HFFc6 (cell line): ENCODE measurements at places on chromosomes 7 and 10. TPM values are rescaled to one million over a fixed set of nuclear protein-coding genes. Genes with fewer than 3 reads are reported as not detected.
A peak's percentile ranks its signal among the peaks of the same experiment; 100 is the strongest.

GRCh38 chr7:53095731-53096501 lies 60.5 kb downstream of the POM121L12 start:
- no peak for DNase-seq

DNA sequence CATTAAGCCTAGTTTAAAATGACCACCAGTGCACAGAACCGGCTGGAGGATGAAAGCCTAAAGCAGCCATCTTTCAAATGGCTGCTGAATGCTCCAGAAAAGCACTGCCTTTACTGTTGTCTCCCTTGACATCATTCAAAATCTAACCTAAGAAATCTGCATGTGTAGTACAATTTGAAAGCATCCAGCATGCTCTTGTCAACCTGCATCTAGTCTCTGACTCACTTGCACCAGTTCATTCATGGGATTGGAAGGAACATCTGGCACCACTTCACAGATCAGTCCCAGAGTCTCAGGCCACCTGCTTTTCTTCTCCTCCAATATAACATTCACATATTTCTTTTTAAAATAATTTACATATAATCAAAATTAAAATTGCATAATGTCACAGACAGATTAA lies 76.2 kb downstream of the RNF133 start:
- no peak for DNase-seq

DNA sequence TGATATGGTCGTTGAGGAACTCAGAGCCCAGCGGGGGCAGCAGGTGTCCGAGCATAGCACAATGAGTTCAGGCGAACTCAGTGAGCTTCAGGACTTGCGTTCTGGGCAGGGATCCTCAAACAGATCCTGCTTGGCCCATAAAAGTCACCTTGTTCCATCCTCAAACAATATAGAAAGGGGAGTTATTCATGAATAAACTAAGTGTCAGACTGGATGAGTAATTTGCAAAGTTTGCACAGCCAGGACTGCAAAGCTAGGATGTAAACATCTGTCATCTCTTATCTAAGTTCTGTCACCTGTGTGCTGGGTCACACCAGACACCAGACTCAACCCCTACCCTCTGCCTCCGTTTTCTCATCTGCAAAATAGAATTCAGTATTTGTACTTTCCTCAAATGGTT lies 58.0 kb upstream of the PFKP start:
- DNase-seq = no peak

- peak; percentile 93 for DNase-seq
Observed at GRCh38 chr10:104581884-104582601, 59.0 kb upstream of the SORCS3 start.

- DNase-seq = no peak
Observed at GRCh38 chr10:61099756-61100155, 155.8 kb upstream of the RHOBTB1 start.

DNA sequence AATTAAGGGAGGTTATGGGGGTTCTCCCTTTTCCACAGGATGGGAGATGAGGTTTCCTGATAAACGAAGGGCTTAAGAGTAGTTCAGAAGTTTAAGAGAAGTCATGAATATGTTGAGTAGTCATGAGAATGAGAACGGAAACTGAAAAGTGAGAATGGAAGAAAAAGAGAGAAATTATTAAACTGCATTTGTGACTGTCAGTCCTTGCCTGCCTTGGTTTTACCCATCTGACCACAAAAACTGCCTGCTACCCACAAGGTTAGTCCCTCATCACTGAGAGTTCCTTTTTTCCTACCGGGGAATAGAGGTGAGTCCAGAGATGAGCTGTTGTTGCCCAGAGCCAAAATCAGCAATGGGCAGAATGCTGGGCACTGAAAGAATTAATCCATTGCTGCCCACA lies 174.1 kb upstream of the BET1 start:
- DNase-seq = no peak

DNA sequence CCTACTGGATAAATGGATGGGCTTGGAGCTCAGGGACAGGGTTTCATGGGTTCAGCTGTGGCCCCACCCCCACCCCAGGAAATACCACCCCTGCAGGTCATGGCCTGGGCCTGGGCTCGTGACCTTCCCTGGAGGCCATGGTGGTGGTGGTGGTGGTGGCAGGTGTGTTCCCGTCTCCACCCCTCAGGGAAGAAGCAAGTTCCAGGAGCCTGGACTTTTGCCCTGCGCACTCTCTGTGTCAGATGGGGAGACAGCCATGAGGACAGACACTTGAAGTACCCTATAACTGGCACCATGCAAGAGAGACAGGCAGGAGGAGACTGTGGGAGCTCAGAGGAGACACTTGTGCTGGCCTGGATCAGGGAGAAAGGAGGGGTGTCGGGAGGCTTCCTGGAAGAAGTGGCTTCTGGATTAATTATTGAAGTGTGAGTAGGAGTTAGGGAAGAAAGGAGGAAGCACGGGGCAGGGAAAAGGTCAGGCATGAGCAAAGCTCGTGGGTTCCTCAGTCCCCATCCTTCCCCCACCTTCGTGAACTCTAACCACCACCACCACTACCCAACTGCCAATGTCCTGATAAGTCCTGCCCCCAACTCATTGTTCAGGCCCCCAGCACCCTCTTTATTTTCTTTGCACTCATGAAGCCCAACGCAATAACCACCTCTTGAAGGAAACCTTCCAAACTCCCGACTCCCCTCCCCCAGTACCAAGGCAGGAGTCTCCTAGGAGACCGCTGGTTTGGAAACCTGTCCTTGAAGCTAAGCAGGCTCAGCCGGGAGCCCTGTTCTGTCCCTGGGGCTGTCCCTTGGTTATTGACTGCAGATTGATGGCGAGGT lies 8.9 kb downstream of the SH2B2 start:
- DNase-seq = no peak

Gene NPFFR1
- total RNA-seq = not detected in 3 replicates

DNA sequence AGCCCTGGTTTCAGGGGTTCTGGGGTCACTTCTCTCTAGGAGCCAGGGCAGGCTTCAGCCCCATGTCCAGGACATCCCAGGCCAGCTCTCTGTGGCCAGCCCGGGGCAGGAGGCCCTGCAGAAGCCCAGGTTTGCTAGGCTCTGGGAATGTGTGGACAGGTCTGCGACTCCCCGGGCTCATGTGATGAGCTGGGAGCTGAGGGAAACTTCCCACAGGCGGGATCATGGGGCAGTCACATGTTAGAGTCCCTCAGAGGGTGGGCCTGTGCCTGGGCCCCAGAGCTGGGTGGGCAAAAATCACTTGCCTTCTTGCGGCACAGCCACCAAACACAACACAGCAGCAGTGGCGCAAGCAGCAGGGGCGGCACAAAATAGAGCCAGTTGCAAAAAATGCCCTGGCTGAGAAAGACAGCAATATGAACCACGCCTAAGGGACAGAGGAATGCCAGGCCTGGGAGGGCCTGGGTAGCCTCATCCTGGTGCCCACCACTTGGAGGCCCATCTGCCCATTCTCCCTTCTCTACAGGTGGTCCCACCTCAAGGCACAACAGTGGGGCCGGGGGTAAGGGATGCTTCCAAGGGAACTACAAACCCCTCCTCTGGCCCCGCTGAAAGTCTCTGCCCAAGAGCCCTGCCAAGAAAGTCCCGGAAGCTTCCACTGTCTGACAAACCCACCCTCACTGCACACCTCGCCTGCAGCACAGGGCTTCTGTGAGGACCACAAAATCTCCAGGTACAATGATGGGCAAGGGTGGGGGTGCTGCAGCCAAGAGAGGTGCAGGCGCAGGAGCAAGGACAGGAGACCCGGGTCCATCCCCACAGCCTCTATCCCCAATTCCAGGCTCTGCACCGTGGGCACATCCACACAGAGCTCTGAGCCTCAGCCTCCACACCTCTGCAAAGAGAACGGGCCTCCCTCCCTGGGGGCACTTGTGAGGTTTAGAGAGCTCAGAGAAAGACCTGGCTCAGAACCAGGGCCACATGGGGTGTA lies 34.6 kb upstream of the ANTXRL start:
- DNase-seq = no peak

DNA sequence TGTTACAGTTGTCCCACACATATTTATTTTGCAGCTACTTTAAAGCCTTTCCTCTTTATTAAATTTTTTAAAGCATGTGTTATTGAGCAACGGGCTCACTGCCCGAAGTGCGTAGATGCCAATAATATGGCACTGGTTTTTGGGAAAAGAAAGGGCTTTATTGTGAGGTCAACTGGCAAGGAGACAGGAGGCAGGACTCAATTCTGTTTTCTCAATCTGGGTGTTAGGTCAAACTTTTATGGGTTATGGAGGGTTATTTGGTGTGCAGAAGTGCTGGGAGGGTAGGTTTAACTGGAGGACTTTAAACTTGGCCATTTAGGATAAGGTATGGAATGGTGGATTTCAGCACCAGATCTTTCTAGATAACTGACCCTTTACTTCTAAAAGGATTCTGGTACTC lies 183.6 kb downstream of the LRRC4 start:
- DNase-seq = no peak

DNA sequence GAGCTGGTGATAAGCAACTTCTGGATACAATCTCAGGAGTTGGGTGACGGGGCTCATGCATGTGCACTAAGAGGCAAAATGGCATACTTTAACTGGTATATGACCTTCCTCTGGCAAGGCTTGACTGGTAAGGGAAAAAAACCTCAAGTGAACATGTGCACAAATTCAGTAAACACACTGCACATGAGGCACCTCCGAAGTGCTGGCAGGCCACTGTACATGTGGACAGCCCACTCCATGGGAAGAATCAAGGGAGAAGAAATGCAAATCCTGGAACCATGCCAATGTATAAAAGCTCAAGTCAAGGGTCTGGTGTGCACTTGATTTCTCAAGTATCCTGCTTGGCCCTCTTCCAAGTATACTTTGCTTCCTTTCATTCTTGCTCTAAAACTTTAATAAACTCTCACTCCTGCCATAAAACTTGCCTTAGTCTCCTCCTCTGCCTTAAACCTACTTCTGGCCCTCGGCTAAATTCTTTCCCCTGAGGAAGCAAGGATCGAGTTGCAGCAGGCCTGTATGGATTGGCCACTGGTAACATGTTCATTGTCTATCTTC lies 167.2 kb downstream of the RAMP3 start:
- DNase-seq = no peak

Gene LDB3
- total RNA-seq = 0.51 to 1.3 TPM (median 0.55 TPM) in 3 replicates

- no peak for DNase-seq
Observed at GRCh38 chr7:76060842-76061241, 12.9 kb downstream of the MDH2 start.

DNA sequence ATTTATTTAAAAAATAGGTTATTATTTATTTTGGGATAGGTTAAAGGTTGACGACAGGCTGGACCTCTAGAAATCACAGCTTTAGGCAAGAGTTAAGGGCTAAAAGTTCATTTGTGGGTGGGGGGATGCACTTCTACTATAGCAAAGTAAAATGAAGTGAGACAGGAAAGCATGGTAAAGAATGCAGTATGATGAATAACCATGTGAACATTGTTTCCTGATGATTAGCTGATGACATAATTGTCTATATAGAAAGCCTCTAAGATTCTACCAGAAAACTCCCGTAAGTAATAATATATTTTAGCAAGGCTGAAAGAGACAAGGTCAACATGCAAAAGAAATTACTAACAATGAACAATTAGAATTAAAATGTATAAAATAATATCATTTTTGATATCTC lies 25.7 kb upstream of the PRSS37 start:
- DNase-seq = no peak

Gene PRTFDC1
- total RNA-seq = 14.7 to 27.8 TPM (median 15.4 TPM) in 3 replicates

DNA sequence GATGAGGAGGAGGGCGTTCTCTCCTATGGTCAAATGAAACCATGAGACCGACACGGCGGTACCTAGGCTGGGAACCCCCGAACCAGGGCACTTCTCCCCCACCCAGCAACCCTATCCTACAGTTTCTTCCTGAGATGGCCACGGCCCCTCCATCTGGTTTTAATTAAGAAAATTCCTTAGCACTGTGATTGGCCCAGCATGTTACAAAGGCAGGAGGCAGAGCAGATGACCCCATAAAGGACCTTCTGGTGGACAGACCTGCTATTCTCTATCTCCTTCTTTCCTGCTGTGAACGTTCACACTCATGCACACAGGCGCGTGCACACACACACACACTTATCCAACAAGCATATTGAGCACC lies 129.4 kb downstream of the RGS10 start:
- DNase-seq = peak; percentile 19

Gene FANK1
- total RNA-seq = 0.22 to 1.3 TPM (median 1.1 TPM) in 3 replicates

- no peak for DNase-seq
Observed at GRCh38 chr7:64628721-64629120, 37.2 kb upstream of the ZNF107 start.

DNA sequence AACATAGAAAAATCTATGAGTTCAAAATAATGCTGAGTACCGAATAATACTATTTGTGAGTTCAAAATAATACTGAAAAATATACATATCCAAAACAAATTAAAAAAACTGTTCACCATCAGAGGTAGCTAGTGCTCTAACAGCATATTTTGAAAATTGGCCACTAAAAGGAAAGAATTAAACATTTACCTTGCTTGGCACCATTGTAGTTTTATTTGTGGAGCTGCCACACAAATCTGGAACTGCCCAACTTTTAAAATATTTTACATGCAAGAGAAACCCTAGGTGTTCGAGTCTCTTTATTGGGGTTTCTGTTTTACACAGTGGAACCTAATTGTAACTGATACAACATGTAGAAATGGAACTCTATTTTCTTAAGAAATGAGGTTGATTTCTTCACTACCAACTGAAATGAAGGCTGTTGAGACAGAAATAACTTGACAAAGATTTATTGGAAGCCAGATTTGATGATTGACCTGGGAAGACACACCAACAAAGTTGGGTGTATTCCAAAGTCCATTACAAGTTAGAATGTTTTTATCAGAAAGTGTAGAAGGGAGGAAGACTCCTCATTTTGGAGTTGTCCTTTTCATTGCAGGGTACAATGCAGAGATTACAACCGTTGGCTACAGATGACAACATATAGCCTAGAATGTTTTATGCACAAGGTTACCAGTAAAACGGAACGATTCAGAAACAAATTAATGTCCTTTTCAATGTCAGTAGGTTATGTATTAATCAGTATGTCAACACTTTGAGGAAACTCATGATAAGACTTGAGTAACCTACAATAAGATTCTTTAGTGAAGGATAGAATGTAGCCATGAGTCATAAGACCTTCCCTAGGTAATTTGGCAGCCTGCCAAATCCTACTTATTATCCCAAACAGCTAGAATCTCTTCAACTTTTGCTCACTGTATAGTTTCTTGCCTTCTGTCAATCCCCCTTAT lies 73.8 kb upstream of the PAPSS2 start:
- no peak for DNase-seq

Gene ANKRD7
- total RNA-seq = 0.30 to 0.35 TPM in 2 of 3 replicates, not detected in the other

- DNase-seq = no peak
Observed at GRCh38 chr10:85148693-85149640, 820.6 kb downstream of the CCSER2 start.

Gene KCND2
- total RNA-seq = not detected in 3 replicates

DNA sequence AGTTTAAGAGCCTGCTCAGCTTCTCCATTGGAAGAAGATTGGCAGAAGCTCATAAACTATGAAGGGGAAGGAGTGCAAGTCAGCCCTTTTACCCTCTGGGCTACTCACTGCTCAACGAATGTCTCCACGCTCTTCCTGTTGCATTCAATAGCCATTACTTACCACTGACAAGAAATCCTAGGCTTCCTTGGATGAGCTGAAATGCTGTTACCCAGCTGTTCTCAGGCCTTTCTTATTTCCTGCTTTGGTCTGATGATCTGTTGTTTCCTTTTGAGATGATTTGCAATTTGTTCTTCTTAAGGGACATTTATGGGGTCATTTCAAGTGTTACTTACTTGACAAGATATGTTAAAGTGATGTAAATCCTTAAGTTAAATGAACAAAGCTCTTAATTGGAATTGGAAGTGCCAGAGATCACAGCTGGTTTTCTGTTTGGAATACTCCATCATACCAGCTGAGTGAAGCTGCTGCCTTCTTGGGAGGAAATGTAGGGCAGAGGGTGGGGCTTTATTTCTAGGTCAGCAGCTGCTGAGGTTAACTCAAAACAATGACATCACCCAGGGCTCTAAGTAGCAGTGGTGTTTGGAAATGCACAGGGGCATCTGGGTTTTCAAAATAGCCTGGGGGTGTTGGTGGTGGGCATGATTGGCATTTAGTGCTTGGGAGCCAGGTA lies 170.0 kb downstream of the PRKCQ start:
- DNase-seq = peak; percentile 29

GRCh38 chr7:131556053-131556908 lies at the start of gene PODXL:
Gene PODXL (minus strand): TSS chr7:131556628. CDS start chr7:131556359, 269 bp downstream.
- peak; percentile 40 for DNase-seq
